ENCODE measurements at places on chromosomes 5 and 9.

DNA sequence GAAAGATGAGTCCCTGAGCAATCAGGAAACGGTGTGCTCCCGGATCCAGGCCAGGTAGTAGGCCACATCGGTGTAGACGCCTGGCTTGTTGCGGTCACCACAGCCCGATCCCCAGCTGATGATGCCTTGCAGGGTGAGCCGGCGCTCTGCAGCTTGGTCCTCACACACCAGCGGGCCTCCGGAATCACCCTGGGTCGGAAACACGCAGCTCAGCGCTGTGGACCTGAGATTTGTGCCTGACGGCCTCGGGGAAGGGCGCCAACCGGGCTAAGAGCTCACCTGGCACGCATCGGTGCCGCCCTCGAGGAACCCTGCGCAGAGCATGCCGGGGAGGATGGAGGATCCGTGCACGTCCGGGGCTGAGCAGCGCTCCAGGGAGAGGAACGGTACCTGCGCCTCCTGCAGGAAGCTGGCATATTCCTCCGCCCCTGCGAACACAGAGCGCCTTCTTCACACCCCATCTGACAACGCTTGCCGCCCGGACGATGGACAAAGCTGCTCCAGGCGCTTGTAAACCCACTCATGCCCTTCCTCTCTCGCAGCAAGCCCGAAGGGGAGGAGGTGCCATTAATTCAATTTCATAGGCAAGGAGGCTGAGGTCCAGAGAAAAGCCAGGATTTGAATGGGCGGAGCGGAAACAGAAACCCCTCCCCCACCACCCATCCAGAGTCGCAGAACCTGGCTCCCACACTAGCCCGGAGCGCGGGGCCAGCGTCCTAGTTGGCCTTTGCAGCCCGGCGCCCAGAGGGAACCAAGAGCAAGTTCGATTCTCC, 2.0 kb upstream of the PFN3 start:
- DNase-seq: no peak

DNA sequence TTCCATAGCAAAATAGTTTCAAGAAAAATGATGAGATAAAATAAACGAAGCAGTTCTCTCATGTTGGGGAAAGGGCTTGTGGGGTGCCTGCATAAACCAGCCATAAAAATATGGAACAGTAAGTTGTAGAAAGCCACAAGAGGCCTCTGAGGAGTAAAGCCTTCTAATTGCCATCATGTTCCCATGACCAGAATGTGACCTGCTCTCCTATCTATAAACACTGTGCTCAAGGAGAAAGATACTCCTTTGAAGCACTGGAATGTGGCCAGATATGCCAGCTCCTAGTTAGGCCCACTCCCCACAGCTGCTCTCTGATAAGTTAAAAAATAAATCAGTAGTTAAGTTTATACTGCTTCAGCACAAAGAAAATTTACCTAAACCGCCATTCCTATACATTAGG, 65.8 kb downstream of the SETX start:
- no peak for DNase-seq

DNA sequence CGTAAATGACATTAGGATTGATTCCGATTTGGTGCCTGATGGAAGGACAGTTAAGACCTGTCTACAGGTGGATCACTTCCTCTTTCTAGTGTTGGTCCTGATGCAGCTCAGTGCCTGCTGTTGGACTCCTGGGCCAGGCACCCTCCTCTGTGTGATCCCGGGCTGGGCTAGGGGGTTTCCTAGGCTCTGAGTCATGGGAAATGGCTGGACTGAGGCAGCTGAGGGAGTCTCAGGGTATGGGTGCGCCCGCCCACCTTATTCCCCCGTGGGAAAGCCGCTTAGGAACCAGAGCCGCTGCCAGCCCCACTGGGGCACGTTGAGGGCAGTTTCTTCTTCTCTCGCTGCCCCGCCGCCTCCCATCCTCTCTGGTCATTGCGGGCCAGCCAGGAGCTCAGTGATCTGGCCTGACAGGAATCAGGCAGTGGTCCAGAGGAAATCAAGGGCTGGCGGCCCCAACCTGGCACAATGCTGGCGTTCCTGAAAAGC, 12.9 kb downstream of the TCF7 start:
- no peak for DNase-seq

DNA sequence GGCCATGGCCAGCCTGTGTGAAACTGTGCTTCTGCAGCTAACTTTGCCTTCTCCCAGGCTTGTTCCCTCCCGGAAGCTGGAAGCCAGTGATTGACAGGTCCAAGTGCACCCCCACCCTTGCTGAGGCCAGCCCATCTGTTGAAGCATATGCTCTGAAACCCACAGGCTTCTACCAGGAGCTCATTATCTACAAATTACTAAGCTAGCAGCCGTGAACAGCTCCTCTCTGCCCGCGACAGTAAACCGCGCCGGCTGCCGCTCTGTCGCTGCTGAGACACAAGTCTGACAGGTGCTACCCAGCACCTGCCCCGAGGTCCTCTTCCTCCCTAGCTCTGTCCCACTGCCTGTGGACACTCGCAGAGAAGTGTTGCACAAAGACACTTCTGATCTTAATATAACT, 490.9 kb downstream of the GADD45G start:
- no peak for DNase-seq

GRCh38 chr5:161446655-161447054, 99.9 kb downstream of the GABRB2 start:
- no peak for DNase-seq

DNA sequence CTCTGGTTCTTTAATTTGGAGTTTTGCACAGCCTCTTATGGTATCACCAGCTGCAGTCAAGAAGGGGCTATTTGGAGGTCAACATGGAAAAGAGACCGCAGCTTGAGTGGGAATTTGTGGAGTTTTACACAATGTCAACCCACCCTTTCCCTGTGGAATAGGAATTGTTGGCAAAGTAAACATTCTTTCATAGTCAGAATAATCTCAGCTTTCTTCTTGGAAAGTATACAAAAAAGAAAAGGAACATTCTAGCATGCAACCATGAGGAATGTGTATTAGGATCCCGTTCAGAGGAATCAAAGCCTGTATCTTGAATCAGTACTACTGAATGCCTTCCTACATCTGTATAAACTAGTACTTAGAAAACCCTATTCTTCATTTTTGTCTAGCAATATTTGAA, 107.6 kb downstream of the LURAP1L start:
- DNase-seq: no peak

DNA sequence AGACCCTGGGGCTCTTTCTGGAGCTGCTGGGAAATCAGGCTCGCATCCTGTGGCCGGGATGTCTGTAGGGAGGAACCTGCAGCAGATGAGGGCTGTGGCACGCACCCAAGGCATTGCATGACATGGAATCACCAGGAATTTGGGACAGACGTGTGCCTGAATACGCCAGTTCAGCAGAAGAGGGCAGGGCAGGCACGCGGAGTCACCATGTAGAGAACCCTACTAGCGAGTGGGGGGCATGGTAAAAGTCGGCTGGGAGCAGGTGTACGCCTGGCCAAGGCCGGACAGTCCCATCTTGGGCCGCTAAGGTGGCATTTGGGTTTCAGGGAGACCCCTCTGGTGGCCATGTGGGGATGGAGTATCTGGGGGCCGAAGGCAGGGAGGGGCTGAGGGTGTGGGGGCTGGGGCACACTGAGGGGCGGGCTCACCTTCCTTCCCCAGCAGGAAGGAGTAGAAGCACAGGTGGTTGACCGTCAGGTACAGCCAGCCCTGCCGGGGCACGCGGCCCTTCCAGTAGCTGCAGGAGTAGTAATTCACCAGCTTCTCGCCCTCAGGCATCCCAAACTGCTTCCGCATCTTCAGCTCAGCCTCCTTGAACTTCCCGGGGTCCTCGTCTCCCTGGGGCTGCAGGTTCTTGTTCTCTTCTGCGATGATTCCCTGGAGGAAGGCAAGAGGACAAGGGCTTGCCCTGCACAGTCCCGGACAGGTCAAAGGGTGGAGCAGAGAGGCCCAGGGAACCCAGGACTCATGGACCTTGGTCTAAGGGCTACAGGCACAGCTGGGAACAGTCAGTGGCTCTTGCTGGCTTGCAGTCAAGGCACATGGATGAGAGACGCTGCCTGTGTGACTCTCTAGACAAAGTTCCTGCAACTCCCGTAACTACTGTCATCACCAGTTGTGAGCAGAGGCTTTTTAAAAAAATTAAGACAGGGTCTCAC, 13.5 kb downstream of the TBC1D9B start:
- no peak for DNase-seq

Data from HT1080 (cell line).